HuH-7.5 (cell line): ENCODE measurements at places on chromosomes 2 and 18.

GRCh38 chr2:62775367-62775668 lies 69.8 kb downstream of the EHBP1 start:
- no peak for DNase-seq

- DNase-seq, result peak; percentile 51
Observed at GRCh38 chr18:79988071-79988450, 302 bp downstream of the TXNL4A start.

- DNase-seq, result no peak
Observed at GRCh38 chr2:230140667-230141066, 71.9 kb upstream of the SLC16A14 start.

- no peak for DNase-seq
Observed at GRCh38 chr18:49160079-49160930, 209.5 kb upstream of the SMAD7 start.

DNA sequence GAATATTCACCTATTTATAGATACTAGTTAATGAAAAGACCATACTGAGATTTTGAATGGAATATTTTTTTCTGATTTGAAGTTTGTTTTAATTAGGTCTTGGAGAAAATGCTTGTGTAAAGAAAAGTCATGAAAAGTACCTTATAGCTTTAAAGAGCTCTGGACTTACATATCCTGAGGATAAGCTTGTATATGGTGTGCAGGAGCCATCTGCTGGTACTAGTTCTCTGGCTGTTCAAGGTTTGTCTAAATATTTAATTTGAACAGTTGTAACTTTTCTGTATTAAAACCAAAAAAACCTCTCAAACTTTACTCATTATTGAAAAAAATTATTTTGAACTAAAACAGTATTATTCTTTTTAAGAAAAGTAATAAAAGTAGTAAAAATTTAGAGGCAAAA lies 50.1 kb downstream of the UBR3 start:
- peak; percentile 11 for DNase-seq

GRCh38 chr2:151085181-151085611 lies 176.5 kb downstream of the RBM43 start:
- no peak for DNase-seq

- no peak for DNase-seq
Observed at GRCh38 chr2:205463466-205464025, 218.8 kb upstream of the NRP2 start.

DNA sequence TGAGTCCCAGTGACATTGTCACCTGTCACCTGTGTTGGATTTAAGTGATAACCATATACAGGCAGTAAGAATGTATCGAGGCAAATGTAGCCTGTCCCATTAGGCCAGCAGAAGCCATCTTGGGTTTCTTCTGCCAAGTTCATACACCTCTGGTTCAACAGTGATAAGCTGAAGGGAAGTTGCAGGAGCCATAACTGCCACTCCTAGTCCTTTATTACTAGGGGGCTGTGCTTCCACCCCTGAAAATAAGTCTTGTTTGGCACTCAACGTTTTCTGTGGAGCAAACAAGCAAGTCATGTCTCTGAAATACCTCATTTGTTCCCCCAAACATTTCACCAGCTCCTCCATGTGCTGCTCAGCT lies 58.1 kb upstream of the ALPP start:
- DNase-seq, result no peak

GRCh38 chr2:237923481-237924163 lies 43.2 kb upstream of the UBE2F start:
- DNase-seq, result peak; percentile 90

DNA sequence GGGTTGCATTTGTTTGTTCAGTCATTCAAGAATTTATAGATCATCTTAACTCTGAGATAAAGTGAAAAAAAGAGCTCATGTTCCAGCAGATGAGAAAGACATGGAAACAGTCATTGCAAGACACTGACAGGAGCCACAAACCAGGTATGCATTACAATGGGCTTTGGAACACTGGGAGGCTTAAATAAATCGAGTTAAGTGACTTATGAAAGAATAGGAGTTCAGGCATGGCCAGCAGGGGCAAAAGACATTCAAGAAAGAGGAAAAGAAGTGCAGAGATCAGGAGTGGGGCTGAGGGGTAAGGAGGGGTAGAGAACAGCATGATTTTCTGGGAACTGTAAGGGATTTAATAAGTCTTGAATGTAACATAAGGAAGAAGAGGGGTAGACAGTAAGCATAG lies 121.2 kb upstream of the EPC2 start:
- no peak for DNase-seq

DNA sequence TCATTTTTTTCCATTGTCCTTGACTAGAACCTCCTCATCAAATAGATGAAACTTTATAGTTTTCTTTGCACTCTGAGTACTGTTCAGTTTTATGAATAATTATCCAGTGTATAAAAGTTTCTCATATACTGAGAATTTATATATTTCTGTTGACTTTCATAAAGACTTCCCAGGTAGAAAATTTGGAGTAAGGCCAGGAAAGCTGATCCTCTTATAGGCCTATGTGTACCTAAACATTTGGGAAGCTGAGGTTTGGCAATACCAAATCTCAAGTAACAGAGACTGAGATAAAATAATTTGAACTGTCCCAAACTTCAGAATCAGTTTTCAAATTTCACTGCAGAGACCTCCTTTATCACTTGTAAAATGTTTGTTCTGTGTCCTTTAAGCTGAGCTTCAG lies 43.4 kb downstream of the CCDC102B start:
- DNase-seq, result no peak

DNA sequence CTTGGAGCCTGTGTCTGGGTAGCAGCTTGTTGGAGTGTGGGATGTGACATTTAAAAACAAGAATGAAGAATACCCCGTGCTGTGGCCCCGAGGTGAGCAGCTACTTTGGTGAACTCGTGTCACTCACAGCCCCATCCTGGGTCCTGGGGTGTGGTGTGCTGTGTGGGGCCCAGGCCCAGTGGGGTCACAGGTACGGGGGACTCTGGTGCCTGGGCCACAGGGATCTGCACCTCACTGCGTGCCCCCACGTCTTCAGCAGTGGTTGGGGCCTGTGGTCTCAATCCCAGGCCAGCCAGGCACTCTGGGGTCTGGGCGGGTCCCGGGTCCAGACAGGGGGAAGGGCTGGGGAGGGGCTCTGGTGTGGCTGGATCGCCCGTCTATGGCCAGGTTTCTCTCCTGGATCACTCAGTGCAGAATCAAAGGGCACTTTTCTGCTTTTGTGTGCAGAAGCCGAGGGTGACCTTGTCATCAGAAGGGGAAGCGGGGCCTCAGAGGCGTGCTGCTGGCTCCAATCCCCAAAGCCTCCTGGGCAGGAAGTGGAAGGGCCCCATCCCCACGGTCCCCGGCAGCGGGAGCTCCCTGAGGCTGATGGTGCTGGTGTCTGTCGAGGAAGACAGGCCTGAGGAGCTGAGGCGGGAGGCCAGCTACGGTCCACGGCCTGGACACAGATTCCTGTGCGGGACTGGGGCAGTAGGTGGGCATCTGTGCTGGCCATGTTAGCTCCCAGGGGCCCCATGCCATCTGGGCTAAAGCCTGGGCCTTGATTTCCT lies 1.4 kb downstream of the GPR35 start:
- no peak for DNase-seq

GRCh38 chr2:100976061-100976460 lies 26.0 kb upstream of the RPL31 start:
- no peak for DNase-seq

DNA sequence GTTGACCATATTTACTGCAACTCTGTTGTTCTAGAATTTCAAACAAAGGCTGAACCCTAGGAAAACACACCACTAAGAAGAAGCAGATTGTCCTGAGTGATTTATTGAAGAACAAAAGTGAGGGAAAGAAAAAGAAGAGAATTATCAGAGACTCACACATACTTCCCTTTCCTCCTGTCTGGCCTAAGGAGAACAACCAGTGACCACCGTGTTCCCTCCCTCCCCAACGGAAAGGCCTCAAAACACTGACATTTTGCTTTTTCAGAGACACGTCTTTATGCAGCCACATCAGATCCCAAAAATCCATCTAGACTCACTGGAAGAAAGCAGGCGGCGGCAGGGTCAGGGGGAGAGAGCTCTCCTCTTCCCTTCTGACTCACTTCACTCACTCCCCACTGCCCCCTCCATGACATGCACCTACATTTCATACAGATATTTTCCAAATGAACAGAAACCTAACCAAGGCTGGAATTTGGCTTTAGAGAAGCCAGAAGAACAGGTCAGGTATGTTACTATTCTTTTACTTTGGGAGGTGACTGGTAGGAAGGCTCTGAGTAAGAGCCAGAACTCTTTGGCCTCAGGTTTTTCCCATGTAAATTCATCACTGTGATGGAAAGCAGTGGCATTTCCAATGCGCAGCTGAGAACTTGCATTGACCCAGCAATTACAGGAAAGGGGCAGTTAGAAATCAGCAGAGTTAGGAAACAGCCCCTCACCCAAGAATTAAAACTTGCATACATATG lies 169.9 kb downstream of the BCL11A start:
- DNase-seq, result no peak

DNA sequence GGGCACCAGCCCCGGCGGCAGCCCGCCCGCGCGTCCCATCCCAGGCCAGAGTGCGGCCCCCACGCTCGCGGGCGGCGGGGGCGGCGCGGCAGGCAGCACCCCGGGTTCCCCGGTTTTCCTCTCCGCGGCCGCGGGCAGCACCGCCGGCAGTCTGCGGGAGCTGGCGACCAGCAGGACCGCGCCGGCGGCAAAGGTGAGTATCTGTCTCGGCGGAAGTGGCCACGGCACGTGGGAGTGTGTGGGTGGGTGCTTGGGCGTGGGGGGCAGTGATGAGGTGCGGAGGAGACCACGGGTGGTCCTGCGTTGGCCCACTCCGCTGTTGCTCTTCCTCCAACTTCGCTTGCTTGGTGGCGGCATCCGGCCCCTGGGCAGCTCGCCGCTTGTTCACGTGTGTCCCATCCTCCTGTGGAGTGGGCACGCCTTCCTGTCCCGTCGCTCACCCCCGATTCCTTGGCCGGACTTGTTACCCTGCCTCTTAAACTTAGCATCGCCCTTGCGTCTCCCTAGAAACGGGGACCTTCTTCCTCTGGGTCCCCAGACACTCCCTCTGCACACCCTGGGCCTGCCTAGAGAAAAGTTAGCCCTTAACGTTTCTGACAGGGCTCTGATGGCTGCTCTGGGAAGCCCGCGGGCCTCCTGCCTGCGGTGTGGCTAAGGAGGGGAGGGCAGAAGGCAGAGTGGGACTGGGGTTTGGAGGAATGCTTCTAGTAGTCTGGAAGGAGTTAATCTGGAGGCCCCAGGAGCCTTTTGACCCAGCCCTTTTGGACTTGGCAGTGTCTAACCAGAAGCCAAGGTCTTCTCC lies 1.1 kb downstream of the SH3RF3 start:
- peak; percentile 30 for DNase-seq

GRCh38 chr2:169511818-169512217 lies 2.3 kb downstream of the KLHL41 start:
- no peak for DNase-seq

DNA sequence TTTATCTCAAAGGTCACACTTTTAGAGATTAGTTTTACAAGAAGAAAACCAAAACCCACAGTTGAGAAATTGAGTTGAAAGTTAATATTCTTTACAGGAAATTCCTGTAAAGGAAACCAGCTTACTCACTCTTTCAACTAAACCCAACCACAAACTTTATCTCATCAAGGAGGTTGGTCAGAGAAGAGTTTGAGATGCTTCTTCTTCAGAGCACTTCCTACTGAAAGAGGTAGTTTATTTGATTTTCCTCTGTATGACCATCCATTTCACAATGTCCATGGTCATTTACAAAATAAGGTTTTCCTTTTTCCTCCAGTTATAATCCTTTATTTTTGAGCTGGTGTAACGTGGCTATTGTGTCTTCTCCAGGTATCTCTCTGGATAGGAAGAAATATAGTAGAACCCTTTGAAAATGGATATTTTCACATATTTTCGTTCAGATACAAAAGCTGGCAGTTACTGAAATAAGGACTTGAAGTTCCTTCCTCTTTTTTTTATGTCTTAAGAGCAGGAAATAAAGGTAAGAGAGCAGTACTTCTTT lies 4.5 kb upstream of the IL18RAP start:
- DNase-seq, result no peak

DNA sequence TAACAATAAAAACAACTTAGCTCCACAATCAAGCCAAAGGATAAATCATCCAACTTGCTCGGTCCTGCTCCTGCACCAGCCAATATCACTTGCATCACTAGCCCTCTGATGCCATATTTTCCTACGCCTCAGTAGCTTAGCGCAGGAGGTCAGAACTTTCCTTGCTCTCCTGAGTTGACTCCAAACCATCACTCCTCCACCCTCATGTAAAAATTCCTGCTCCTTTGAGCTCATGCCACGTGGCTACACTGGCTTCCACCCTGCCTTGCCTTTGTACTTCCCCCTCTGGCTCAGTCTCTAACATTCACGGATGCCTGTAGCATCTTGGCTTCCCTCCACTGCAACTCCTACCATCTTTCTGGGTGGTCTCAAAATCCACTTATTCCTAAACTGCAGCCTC lies 25.2 kb downstream of the AAK1 start:
- no peak for DNase-seq

DNA sequence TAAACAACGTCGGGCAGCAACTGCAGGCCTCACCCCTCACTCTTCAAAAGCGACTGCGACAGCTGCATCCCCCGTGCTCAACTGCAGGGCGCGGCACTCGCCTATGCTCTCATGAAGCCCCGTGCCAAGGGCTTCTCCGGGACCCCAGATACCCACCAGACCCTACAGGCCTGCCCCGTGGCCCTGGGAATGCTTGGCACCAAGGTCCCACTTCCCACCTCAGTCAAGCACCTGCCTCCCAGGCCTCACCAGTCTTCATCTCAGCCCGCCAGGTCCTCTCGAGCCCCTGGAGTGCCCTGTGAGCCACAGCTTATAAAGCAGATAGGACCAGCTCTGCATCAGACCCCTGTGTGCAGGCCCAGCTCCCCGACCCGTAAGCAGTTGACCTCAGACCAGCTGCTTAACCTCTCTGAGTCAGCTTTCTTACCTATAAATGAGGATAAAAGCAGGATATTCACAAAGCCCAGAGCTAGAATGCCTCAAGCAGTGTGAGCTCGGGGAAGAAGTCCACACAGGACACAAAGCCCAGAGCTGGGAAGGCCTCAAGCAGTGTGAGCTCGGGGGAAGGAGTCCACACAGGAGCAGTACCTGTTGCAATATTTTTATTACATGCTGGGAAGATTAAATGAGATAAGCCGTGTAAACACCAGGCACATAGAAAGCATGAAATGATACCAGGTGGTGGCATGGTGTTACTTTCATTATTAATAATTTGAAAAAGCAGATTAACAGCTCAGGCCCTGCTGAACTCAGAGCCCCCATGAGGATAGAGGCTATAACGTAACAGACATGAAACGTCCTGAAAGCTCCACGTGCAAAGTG lies 96.9 kb downstream of the HDAC4 start:
- no peak for DNase-seq

DNA sequence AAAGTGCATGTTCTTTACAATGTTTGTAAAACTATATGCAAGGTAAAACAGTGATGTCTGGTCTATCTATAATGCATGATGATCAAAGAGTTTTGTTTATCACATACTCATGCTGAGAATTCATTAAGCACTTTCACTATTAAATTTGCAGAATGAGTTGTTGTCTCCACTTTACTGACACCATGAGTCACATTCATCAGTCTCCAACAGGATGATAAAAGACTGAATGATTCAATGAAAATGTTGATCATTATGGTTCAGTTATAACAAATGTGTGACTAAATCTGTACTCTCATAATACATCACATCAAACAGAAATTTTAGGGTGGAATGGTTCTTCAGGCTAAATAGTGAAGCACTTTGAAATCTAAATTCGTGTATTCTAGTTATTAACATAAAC lies 129.0 kb downstream of the ERBB4 start:
- no peak for DNase-seq

GRCh38 chr18:36017232-36017631 lies 44.8 kb downstream of the RMP24 start:
- DNase-seq, result no peak
